ENCODE measurements at places on chromosomes 4 and X.

DNA sequence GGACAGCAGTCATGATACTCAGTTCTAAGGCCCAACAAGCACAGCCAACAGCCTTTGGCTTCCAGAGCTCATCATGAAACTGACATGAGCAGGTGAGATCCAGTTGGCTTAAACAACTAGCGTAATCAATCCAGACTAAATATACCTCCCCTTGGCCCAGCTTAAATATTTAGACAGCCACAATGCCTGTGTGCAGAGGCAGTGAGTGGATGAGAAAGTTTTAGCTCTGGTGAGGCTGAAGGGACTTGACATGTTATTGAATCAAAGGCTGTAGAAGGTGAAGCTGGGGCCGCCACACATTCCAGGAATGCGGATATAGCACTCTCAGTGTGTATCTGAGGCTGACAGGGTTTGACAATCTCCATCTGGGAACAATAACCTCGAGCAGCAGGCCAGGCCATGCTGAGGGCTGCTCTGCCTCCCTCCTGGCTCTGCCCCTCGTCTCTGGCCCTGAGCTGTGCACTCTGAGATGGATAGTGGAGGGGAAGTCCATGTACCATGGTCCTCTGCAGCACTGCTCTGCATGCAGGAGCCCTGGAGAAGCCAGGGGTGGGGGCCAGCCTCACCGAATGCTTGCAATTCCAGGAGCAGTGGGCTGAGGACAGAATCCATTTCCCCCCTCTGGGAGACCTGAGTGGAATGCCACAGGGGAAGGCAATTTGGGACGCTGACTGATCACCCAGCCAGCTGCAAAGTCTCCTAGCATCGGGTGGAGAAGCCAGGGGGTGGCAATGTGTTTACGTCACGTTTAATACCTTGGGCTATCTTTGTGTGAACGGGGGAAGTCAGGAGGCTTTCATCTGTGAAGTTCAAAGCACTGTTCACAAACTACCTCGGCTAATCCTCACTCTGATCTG, 37.3 kb upstream of the RASL11B start:
- DNase-seq = no peak

GRCh38 chr4:118973295-118973694, 84.6 kb downstream of the SYNPO2 start:
- DNase-seq = no peak

DNA sequence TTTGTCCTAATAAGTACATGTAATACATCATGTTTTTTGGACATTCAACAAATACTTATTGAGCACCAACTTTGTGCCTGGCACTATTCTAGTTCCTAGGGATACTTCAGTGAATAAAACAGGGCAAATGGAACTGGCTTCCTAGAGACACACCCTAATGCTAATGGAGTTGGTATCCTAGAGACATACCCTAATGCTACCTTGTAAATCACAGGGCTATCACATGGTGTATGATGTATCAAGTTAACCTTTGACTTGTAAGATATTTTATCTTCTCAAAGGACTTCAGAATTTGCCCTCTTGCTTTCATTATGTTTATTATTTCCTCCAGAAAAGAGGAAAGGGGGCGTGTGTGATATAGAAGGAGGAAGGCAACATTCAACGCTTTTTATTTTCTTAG, 10.1 kb downstream of the GK start:
- DNase-seq = no peak

DNA sequence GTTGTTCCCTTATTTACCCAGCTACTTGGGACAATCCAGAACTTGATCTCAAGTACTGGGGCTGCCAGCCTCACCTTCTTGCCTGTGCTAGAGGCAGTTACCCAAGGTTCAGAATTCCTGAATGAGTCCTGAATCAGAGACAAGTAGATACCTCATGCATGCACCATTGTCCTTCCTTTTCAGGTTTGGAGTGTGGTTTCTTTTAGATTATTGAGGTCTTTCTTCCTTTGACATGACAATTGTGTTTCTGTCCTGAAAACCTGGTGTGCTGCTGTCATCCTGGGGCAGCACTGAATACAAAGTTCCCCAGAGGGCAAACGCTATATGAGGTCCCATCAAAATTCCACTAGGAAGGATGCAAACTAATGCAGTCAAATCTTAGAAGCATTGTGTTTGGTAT, 3.5 kb downstream of the CXCL2 start:
- DNase-seq = no peak

DNA sequence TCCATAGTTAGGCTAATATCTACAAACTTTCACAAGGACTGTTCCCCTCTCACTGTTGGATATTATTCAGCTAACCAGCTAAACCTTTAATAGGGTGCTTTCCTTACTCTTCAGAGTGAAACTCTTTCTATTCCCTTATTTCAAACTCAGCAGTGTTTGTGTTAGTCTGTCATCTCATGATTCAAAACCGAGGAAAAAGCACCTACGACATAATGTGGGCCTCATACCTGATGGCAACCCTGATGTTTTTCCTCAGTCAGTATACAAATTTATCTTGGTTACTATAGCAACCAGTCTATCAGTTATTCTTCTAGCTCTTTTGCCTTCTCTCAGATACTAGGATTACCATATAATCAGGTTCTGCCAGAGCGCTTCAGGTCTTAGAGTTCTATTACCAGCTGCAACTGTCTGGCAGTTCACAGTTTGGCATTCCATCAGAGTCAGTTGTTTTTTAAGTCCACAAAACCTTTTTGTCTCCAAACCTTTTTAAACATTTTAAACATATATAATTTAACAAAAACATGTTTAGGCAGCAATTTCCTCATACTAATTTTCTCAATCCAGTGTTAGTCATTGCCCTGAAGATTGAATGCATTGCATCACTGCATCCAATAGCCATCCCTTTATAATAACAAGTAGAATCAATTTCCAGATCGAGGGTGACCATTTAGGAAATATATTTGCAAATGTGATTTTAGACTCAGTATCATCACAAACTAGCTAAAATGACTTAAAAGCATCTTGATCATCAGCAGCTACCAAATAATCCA, 7.4 kb downstream of the WDR44 start:
- DNase-seq = no peak

GRCh38 chr4:102036619-102037376, 246.3 kb downstream of the BANK1 start:
- DNase-seq = no peak

GRCh38 chr4:40688446-40689095, 58.9 kb upstream of the RBM47 start:
- no peak for DNase-seq

GRCh38 chrX:120120223-120120622, 4.5 kb upstream of the RHOXF1 start:
- DNase-seq = no peak

DNA sequence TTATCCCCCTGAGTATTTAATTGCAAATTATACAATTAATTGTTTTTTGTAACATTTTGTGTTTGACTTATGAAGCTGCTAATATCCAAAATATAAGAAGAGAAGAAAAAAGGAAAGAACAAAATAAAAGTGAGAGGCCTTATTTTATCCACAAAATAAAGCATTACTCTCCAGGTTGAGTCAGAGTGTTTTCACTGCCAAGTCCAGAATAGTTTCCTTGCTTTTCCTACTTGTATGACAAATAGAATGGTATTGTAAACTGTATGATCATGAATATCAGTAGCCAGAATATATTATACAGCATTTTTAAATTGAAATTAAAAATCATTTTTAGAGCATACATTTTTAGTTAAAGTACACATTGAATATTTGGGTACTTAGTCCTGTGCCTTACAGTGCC, 237.8 kb downstream of the NDST4 start:
- no peak for DNase-seq

- DNase-seq = no peak
Measured at GRCh38 chr4:105474099-105474518, 247 bp upstream of the PPA2 start.

DNA sequence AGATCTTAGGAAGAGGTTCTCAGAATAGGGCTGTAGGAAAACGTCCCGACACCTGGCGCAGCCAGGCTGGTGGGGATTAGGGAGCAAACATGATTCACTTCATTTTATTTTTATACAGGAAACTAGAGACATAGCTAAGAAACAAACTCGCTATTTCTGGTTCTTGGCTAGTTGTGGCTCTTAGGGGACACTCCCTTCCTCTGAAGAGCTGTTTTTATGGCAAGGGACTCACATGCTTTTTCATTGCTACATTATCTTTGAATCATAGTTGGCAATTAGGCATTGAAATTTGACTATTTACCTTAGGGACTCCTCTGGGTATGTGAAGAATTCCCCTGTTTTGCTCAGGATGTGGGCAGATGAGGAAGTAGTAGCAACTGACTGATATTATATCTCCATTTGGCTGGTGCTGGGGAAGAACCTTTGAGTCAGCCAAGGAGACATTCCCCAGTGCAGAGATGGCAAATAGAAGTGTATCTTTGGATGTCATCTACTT, 174.5 kb downstream of the SMIM20 start:
- DNase-seq = no peak

DNA sequence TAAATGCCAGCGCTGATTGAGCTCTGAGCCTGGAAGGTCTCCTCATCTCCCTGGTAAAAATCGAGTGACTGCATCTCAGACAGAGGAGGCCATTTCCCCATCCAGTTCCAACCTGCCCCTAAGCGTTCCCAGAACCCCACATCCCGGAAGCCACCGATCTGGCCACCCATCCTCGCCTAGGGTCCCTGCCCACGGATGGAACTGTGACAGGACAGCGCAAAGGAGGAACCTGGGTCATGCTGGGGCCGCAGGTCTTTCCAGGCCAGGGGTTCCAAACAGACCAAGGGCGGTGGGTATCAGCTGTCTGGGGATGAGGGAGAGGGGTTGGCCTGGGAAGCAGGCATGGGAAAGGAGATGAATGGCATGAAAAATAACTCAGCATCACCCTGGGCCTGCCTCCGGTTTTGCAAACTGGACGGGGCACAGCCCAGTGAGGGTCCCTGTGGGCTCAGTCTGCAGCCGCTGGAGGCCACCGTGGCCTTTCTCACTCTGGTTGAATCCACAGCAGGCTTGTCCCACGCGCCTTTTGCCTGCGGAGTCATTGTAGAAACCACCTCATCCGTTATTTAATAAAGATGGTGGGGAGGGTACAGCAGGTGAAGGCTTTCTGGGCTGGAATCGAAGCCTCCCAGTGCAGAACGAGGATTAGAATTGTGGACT, 49.1 kb downstream of the ABLIM2 start:
- DNase-seq = no peak

DNA sequence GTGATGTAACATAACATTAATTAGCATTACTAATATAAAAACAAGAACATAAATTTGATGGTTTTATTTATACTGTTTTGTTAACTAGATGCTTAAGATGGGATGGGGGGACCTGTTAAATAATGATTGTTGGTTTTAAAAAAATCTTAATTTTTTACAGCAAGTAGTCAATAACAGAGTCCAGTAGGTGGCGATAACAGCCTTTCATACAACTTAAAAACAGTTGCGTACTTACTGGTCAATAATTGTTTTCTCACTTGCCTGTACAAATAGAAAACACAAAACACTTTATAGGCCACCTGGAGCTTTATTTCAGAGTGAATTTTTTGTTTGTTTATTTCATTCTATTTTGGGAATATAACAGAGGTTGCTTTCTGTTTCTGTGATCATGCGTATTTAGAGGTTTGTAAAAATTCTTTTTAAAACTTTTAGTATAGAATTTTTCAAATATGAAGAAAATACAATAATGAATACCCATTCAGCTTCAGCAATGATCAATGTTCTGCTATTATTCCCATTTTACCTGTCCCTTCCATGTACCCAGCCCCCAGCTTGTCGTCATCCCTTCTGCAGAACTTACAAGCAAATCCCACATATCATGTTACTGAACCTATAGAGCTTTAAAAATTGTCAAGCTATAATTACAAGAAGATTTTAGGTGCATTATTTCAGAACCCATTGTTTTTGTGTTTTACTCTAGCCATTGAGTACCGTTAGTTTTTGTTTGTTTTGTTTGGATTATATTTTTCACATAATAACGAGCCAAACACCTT, 97.1 kb downstream of the MRPL1 start:
- peak; percentile 33 for DNase-seq

GRCh38 chr4:76981644-76982043, 32.1 kb downstream of the SEPTIN11 start:
- DNase-seq = no peak

- peak; percentile 75 for DNase-seq
Measured at GRCh38 chr4:83109480-83110222, 4.9 kb downstream of the PLAC8 start.

DNA sequence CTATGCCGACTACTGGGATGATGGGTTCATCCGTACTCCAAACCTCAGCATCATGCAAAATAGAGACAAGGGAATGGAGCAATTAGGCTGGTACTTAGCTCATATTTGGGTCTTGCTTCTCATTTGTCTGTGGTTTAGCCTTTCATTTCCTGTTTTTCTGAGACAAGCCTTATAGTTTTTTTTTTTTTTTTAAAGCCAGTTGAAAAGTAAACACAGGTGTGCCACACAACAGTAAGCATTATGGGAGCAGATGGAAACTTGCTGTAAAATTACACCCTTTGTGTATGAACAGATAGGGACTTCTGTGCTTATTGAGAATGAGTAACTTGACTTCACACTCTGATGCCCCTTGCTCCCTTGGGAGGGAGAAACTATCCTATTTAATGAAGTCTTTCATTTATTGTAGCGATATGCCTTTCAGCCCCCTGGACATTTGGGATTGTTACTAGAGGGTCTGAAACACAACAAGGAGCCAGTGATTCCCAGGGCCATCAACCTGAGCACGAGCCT, 13.7 kb downstream of the RASSF6 start:
- no peak for DNase-seq

- DNase-seq = no peak
Measured at GRCh38 chr4:137993232-137993631, 248.9 kb downstream of the SLC7A11 start.

GRCh38 chr4:123632693-123633030, 236.1 kb downstream of the SPRY1 start:
- DNase-seq = no peak

GRCh38 chr4:156607478-156607857, 364.1 kb downstream of the PDGFC start:
- no peak for DNase-seq

GRCh38 chrX:43702660-43703059, 46.6 kb downstream of the MAOA start:
- no peak for DNase-seq

- DNase-seq = no peak
Measured at GRCh38 chr4:21947791-21948346, 703 bp downstream of the KCNIP4 start.

- no peak for DNase-seq
Measured at GRCh38 chr4:73698217-73698616, 42.2 kb upstream of the CXCL8 start.

- no peak for DNase-seq
Measured at GRCh38 chr4:137700751-137701150, 168.5 kb upstream of the PCDH18 start.

- DNase-seq = no peak
Measured at GRCh38 chr4:185683222-185683621, 128.8 kb downstream of the SORBS2 start.

DNA sequence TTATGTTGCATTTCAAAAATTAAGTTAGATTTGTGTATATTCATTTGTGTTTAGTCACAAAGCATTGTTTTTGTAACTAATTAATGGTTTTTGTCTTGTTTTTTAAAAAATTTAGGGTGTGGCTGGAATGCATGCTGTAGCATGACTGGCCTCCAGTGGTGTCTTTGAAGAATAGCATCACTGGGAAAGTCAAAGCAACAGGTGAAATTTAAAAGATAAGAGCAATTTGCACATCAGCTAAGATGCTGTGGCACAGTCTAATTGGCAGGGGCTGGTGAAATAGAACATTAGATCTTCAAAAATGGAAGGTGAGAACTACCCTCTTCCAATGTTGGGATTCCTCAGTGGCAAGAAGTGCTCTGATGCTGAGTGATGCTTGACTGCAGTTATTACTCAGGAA, 45.3 kb downstream of the ANK2 start:
- peak; percentile 14 for DNase-seq

GRCh38 chrX:43345166-43345565, 310.9 kb upstream of the MAOA start:
- no peak for DNase-seq

GRCh38 chr4:77713884-77714283, 105.3 kb downstream of the CNOT6L start:
- no peak for DNase-seq
